Transverse colon (tissue), 4 donors: ENCODE measurements at places on chromosomes 11 and 22. TPM values are rescaled to one million over a fixed set of nuclear protein-coding genes. Genes with fewer than 3 reads are reported as not detected.

Gene MAP6
- total RNA-seq, result 6.4 TPM

Gene MAJIN
- total RNA-seq, result not detected

Gene NXPE2
- total RNA-seq, result 35.9 TPM

Gene PKP3
- 159 TPM for total RNA-seq

Gene CDC42EP2
- 22.7 TPM for total RNA-seq

Gene CDC42BPG
- total RNA-seq, result 43.3 TPM

Gene ZBTB16
- total RNA-seq, result 108 TPM

Gene TOLLIP
- 43.3 TPM for total RNA-seq

Gene NXPE4
- 184 TPM for total RNA-seq

Gene PIH1D2
- total RNA-seq, result 0.68 TPM

Gene EXPH5
- total RNA-seq, result 40.1 TPM

Gene GPR152
- total RNA-seq, result not detected

Gene CD3D
- not detected for total RNA-seq

Gene FGF4
- not detected for total RNA-seq

Gene VSIG2
- total RNA-seq, result 101 TPM

Gene VWCE
- total RNA-seq, result 2.2 TPM

Gene NRXN2
- total RNA-seq, result 6.8 TPM

Gene DGCR6
- 1.5 TPM for total RNA-seq

Gene RASGRP2
- total RNA-seq, result 24.3 TPM

Gene APOA4
- total RNA-seq, result not detected

Gene ADAMTS15
- 1.6 TPM for total RNA-seq

Gene ESAM
- 6.5 TPM for total RNA-seq

Gene OR52E8
- total RNA-seq, result not detected

Gene OR8D1
- total RNA-seq, result not detected

Gene CSNK2A3
- not detected for total RNA-seq

Gene MRGPRG
- total RNA-seq, result not detected

Gene NAP1L4
- 63.6 TPM for total RNA-seq

Gene XKR3
- total RNA-seq, result not detected

Gene ZNF195
- 12.3 TPM for total RNA-seq

Gene HYOU1
- 58.6 TPM for total RNA-seq

Gene LDHAL6A
- total RNA-seq, result not detected

Gene OR4A16
- not detected for total RNA-seq
